ENCODE measurements at places on chromosomes 5 and 9.

DNA sequence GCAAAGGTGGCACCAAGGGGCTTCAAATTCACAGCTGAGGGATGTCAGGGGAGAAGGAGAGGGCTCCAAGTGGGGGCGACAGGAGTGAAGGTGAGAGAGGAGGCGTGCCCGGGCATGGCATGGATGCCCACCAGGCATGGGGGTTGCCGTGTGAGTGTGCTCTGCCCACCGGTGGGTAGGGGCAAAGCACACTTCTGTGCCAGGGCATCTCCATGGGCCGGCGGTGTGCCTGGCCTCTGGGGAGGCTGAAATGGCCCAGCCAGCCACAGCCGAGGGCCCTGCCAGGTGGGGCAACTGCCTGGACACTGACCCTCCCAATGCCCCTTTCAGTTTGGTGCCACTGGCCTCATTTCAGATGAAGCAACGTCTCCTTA is 14.0 kb upstream of the RNU6ATAC start:
- no peak for DNase-seq

DNA sequence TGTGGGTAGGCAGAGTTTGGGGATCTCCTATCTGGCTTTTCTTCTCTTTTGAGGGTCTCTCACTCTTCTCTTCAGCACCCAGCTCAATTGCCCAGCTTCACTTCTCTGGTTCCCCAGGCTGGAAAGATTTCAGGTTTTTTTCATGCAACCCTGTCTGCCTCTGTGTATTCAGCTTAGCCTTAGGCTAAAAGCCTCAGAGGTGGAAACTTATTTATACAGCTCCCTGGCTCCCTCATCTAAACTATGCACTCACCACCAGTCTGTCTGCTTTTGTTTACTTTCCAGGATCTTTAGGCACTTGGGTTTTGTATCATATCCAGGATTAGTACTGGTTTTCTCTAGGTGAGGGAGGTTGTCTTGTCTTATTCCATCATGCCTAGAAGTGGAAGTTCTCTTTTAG is 540.2 kb upstream of the TRPC7 start:
- DNase-seq = no peak

DNA sequence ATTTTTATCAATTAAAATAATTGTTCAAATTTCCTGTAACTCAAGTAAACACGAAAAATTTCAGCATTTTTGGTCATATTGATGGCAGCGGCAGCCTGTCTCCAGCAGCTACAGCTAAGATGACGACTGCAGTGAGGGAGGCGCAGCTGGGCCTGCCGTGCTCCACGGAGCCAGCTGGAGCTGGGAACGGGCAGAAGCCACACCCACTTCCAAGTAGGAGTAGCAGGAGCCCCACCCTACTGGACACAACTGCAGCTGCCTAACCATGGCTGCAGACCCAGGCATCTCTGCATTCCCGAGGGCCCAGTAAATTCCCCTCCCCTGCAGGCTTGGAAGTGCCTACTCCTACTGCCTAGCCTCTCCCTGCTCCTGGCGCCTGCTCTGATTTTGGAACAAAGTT is 2031.7 kb downstream of the EFNA5 start:
- DNase-seq = no peak

DNA sequence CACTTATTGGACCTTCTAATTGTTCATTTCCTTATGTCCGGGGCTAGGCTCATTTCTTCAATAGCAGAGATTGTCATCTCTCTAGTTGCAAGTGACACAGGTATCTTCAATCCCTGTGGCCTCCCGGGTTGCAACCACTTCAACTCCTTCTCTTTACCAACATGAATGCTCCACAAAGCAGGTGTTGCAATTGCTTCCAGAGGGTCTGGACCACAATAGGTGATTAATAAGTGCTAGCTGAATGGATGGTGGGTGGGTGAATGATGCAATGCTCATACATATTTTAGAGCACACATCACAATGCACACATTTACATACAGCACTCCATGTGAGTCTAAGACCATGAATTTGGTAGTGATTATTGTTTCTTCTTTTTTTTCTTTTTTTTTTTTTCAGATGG is 2.6 kb downstream of the CEMIP2 start:
- no peak for DNase-seq
